ENCODE measurements at places on chromosomes 3 and 15.

- DNase-seq: no peak
Observed at GRCh38 chr15:72786676-72787345, 3.3 kb upstream of the ADPGK start.

- peak; percentile 15 for DNase-seq
Observed at GRCh38 chr15:84929795-84930603, 45.5 kb downstream of the SLC28A1 start.

DNA sequence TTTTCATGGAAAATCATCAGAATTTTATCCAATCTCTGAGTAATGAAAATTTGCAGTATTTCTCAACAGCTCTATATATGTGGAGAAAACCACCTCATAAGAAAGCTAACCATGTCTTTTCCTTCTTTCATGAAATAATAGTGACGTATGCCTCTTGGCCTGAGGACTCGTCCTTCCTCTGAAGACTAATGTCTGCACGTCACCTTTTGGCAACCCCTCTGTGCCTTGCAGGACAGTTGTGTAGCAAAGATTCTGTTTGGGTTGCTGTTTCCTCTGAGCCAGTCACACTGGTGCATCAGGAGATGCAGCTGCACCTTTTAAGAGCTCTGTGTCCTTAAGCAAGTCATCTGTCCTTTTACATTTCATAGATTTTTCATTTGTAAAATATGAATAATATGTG, 168.9 kb downstream of the TIGIT start:
- no peak for DNase-seq

- no peak for DNase-seq
Observed at GRCh38 chr15:80547264-80547663, 143.1 kb downstream of the ARNT2 start.

GRCh38 chr15:66078196-66078928, 175.2 kb downstream of the MEGF11 start:
- DNase-seq: no peak

DNA sequence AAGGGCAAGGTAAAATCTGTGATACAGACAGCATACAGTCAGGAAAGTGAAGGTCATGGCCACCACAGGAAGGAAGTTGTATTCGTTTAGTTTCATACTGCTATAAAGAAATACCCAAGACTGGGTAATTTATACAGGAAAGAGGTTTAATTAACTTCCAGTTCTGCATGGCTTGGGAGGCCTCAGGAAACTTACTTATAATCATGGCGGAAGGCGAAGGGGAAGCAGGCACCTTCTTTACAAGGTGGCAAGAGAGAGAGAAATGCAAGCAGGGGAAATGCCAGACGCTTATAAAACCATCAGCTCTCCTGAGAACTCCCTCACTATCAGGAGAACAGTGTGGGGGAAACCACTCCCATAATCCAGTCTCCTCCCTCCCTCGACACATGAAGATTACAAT, 353.7 kb upstream of the SEMA6D start:
- no peak for DNase-seq
